Body of pancreas (tissue), 4 donors: ENCODE measurements at places on chromosomes 16 and 17.

DNA sequence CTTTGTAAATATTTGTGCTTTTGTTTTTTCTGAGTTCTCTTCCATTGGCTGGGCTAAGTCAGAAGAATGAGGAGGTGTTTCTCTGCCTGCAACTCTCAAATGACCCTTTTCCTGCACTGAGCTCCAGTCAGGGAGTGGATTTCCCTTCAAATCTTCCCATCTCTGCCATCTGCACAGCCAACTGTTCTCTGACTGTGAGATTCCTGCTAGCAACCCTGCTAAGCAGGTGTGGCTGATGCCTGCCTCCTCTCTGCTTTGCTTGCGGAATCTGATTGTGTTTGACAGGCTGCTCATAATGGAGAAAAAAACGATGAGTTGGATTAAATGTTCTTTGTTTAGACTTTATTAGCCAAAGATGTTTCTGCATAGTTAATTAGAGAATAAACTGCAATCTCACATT lies 519.8 kb downstream of the TMEM114 start:
- H3K4me3 ChIP-seq, result no peak overlapping the region
- DNase-seq, result no peak
- no peaks in the 10 kb centered on the region for H3K36me3 ChIP-seq
- no peaks in the 10 kb centered on the region for H3K4me1 ChIP-seq

DNA sequence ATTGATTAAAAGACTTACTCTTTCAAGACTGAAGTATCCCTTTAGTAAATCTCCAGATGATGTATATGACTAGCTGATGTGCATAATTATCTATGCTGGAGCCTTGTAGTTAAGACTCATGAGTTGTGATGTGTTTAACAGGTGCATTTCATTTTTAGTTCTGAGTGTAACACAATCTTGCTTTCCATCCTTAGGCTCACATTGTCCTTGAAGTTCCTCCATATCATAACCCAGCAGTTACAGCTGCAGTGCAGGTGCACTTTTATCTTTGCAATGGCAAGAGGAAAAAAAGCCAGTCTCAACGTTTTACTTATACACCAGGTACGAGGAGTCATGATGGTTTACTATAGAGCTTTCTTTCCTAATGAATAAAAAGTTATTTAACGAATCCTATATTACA lies 52.9 kb downstream of the ESRP2 start:
- H3K27me3 ChIP-seq, result no peaks in the 10 kb centered on the region
- H3K4me1 ChIP-seq, result no peaks in the 10 kb centered on the region
- peaks cover 5% of the 10 kb centered on the region for H3K36me3 ChIP-seq
- no peak for DNase-seq
- H3K4me3 ChIP-seq, result no peak overlapping the region

GRCh38 chr17:9977180-9977575 lies 72.1 kb upstream of the RCVRN start:
- no peaks in the 10 kb centered on the region for H3K36me3 ChIP-seq
- DNase-seq, result no peak
- H3K4me1 ChIP-seq, result no peaks in the 10 kb centered on the region
- no peak overlapping the region for H3K27ac ChIP-seq
- H3K4me3 ChIP-seq, result no peak overlapping the region
- H3K27me3 ChIP-seq, result no peaks in the 10 kb centered on the region

DNA sequence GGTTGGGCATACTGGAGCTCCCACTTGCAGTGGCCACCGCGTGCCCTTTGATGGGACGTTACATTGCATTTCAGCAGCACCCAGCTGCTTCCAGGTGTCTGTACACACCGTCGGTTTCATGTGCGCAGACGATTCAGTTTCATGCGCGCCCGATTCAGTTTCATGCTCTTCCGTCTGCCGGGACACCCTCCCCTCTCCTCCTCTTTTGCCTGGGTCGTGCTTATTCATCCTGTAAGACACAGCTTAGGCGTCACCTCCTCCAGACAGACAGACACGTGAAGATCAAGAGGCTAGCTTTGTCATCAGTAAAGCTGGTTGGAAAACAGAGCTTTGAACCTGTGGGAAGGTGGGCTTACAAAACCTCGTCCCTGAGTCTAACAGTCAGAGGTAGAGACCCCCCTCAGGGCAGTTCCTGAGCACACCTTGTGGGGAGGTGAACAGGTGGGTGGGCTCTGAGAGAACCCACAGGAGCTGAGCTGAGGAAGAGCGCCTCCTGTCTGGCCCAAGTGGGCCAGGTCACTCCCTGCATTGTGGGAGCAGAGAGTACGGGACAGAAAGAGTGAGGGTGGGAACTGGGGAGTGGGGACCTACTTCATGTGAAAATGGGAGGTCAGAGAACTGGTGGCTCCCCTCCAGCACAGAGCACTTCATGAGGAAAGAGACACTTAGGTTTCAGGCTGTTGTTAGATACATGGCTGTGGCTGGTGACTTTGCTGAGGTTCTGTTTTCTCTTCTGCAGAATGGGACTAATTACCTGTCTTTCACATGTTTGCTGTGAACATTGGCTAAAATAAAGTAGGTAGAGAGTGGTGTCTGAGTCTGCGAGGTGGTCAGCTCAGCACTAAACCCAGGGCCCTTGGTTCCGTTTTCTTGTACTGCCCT lies 122.1 kb downstream of the SNX29 start:
- no peak overlapping the region for H3K4me3 ChIP-seq
- H3K27ac ChIP-seq, result no peak overlapping the region
- DNase-seq, result no peak

GRCh38 chr16:67240506-67240905 lies 6.8 kb downstream of the FHOD1 start:
- peak overlapping the region; percentile 55 for H3K27ac ChIP-seq
- H3K4me3 ChIP-seq, result no peak overlapping the region
- DNase-seq, result no peak
- H3K36me3 ChIP-seq, result no peaks in the 10 kb centered on the region
- H3K27me3 ChIP-seq, result no peaks in the 10 kb centered on the region

GRCh38 chr17:78425429-78425828 lies 47.0 kb downstream of the PGS1 start:
- H3K27me3 ChIP-seq, result no peaks in the 10 kb centered on the region
- DNase-seq, result no peak
- H3K4me3 ChIP-seq, result no peak overlapping the region
- H3K27ac ChIP-seq, result no peak overlapping the region
- no peaks in the 10 kb centered on the region for H3K4me1 ChIP-seq

GRCh38 chr16:23917621-23918020 lies 81.8 kb downstream of the PRKCB start:
- no peaks in the 10 kb centered on the region for H3K4me1 ChIP-seq
- DNase-seq, result no peak
- H3K36me3 ChIP-seq, result no peaks in the 10 kb centered on the region

DNA sequence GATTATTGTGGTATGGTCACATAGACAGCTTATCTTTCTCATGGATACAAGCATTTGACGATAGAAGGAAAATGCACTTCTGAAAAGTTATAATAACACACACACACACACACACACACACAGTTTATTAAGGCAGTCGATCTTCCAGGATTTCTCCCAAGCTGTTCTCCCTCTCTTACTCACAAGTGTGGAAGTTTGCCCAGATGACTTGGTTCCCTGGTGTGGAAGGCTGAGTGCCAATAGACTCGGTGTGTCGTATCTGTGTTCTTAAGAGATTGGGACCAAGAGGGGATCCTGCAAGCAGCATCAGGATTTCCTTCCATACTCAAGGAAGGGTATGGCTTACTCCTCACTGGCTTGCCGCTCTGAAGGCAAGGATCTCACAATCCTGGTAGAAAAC lies 279.6 kb downstream of the HS3ST3B1 start:
- DNase-seq, result no peak
- no peaks in the 10 kb centered on the region for H3K4me1 ChIP-seq
- no peak overlapping the region for H3K4me3 ChIP-seq
- H3K27me3 ChIP-seq, result no peaks in the 10 kb centered on the region
- H3K36me3 ChIP-seq, result no peaks in the 10 kb centered on the region

DNA sequence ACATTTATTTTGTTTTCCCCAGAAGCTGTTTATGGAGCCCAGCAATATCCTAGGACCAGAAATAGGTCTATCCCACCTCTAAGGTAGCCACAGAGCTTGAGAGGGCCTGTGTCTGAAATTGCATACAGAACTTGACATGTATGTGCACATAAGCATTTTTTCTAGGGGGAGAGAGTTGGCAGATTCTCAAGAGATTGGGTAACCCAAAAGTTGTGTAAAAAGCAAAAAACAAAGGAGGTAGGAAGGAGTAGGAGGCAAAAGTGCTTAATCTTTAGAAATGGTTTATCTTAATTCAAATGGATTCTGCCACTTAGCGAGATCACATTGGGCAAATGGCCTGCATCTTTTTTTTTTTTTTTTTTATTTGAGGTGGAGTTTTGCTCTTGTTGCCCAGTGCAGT lies 3.5 kb downstream of the PLK1 start:
- no peaks in the 10 kb centered on the region for H3K36me3 ChIP-seq
- H3K4me1 ChIP-seq, result peaks cover 20% of the 10 kb centered on the region
- no peak for DNase-seq
- no peak overlapping the region for H3K27ac ChIP-seq

DNA sequence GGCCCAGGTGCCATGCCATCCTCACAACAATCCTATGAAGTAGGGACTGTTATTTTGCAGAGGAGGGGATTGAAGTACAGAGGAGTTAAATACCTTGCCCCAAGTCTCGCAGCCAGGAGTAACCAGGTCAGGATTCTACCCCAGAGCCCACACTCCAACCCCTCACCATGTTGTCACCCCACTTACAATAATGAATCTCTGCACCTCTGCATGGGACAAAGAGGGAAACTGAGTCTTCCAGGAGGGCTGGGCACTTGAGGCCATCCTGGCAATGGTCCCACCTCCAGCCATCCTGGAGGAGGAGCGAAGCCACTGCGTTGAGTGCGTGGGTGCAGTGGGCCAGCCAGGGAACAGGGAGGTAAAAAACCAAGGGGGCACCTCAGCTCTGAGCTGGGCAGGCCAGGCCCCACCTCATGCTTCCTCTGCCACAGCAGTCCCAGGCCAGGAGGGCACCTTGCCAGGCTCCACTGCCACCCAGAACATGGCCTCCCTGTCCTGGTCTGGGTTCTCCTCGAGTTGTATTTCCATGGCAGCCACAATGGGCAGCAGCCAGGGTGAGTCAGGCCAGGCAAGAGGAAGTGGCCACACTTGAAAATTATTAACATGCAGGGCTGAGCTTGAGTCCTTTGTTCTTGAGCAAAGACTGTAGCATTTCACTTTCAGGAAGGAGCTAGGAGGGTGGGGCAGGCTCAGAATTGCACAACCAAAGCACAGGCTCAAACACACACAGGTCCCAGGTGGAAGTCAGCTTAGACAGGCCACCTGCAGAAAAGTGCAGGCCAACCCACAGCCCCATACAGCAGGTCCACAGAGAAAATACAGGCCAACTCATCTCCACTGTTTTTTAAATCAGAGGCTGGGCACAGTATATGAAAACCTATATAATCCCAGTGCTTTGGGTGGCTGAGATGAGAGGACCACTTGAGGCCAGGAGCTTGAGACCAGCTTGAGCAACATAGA lies 52.1 kb downstream of the CUEDC1 start:
- peaks cover 73% of the 10 kb centered on the region for H3K4me1 ChIP-seq
- no peaks in the 10 kb centered on the region for H3K36me3 ChIP-seq
- peak; percentile 98 for DNase-seq
- H3K4me3 ChIP-seq, result no peak overlapping the region

DNA sequence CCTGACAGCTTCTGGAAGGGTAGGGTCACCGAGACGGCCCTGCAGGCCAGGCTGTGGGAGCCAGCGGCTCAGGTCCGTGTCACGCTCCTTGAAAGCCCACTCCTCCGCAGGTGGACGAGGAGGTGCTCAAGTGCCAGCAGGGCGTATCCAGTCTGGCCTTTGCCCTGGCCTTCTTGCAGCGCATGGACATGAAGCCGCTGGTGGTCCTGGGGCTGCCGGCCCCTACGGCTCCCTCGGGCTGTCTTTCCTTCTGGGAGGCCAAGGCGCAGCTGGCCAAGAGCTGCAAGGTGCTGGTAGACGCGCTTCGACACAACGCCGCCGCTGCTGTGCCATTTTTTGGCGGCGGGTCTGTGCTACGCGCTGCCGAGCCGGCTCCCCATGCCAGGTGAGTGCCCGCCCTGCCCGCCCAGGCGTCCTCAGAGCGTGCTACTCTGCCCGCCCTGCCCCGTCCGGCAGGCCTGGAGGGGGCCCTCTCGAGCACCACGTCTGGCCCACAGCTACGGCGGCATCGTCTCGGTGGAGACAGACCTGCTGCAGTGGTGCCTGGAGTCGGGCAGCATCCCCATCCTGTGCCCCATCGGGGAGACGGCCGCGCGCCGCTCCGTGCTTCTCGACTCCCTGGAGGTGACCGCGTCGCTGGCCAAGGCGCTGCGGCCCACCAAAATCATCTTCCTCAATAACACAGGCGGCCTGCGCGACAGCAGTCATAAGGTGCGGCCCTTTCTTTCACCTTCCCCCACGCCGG lies 1.3 kb downstream of the NAGS start:
- peaks cover 39% of the 10 kb centered on the region for H3K4me1 ChIP-seq
- H3K4me3 ChIP-seq, result no peak overlapping the region
- peak; percentile 51 for DNase-seq

GRCh38 chr16:57773655-57774295 lies 28.5 kb downstream of the KIFC3 start:
- peaks cover 36% of the 10 kb centered on the region for H3K4me1 ChIP-seq
- no peak overlapping the region for H3K4me3 ChIP-seq
- no peaks in the 10 kb centered on the region for H3K27me3 ChIP-seq
- peak; percentile 76 for DNase-seq
- no peaks in the 10 kb centered on the region for H3K36me3 ChIP-seq

GRCh38 chr16:23673971-23674614 lies 4.6 kb upstream of the PLK1 start:
- no peak overlapping the region for H3K27ac ChIP-seq
- no peaks in the 10 kb centered on the region for H3K27me3 ChIP-seq
- H3K4me1 ChIP-seq, result peaks cover 26% of the 10 kb centered on the region
- H3K4me3 ChIP-seq, result no peak overlapping the region

- no peak for DNase-seq
- no peak overlapping the region for H3K4me3 ChIP-seq
- no peaks in the 10 kb centered on the region for H3K27me3 ChIP-seq
- H3K36me3 ChIP-seq, result no peaks in the 10 kb centered on the region
- H3K27ac ChIP-seq, result no peak overlapping the region
- peaks cover 11% of the 10 kb centered on the region for H3K4me1 ChIP-seq
These were observed 2.6 kb downstream of the TMEM220 start for GRCh38 chr17:10727192-10727591.

GRCh38 chr17:8439681-8440080 lies 4.0 kb downstream of the NDEL1 start:
- no peak for DNase-seq
- H3K27me3 ChIP-seq, result no peaks in the 10 kb centered on the region
- H3K4me1 ChIP-seq, result peaks cover 4% of the 10 kb centered on the region
- no peak overlapping the region for H3K27ac ChIP-seq

GRCh38 chr17:49575679-49576087 lies at the start of gene NXPH3:
NXPH3 (plus strand) TSS chr17:49575871; CDS start chr17:49576220, 349 bp downstream.
- H3K4me1 ChIP-seq, result peaks cover 21% of the 10 kb centered on the region
- peak; percentile 57 for DNase-seq
- no peak within 1 kb of the TSS for H3K4me3 ChIP-seq
- no peaks in the 10 kb centered on the region for H3K36me3 ChIP-seq
- no peak within 1 kb of the TSS for H3K27ac ChIP-seq
- peaks cover 32% of the 10 kb centered on the region for H3K27me3 ChIP-seq

GRCh38 chr17:17151055-17151454 lies 55.1 kb downstream of the PLD6 start:
- H3K36me3 ChIP-seq, result no peaks in the 10 kb centered on the region
- H3K27ac ChIP-seq, result no peak overlapping the region
- no peak for DNase-seq
- no peaks in the 10 kb centered on the region for H3K4me1 ChIP-seq
- no peaks in the 10 kb centered on the region for H3K27me3 ChIP-seq

- peaks cover 12% of the 10 kb centered on the region for H3K4me1 ChIP-seq
- H3K4me3 ChIP-seq, result no peak overlapping the region
- no peak for DNase-seq
- H3K27ac ChIP-seq, result no peak overlapping the region
- H3K27me3 ChIP-seq, result peaks cover 19% of the 10 kb centered on the region
These were observed 513 bp downstream of the ADAM11 start for GRCh38 chr17:44759086-44759915.
